ENCODE measurements at places on chromosomes 5 and 9. TPM values are rescaled to one million over a fixed set of nuclear protein-coding genes. Genes with fewer than 3 reads are reported as not detected.
A peak's percentile ranks its signal among the peaks of the same experiment; 100 is the strongest.

The SLC45A2 gene
- polyA plus RNA-seq: 0.22 TPM

The PCDHGB1 gene
- polyA plus RNA-seq: 0.37 TPM

The PCDHGB5 gene
- 0.82 TPM for polyA plus RNA-seq

The CDKN2B-AS1 gene
- not detected for polyA plus RNA-seq

The NDUFB6 gene
- 132 TPM for polyA plus RNA-seq

DNA sequence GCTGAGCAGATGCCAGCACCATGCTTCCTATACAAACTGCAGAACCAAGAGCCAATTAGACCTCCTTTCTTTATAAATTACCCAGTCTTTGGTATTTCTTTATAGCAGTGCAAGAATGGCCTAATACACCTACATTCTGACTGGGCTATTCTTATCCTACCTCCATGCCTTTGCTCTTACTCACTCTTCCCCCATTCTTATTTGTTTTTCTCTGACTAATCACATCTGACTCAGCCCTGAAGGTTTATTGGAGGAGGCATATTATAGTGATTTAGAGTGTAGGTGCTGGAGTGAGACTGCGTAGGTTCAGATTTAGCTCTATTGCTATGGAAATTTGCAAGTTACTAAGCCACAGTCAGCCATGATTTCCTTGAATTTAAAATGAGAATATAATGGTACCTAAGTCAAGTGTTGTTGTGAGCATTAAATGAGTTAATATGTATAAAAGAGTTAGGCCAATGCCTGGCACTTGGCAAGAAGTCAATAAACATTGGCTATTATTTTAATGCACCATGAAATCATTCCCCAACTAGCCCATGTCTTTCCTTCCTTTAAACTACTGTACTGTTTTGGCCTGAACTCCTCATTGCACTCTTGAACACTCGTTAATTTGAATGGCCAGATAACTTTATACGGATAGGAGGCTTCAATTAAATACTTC, 531.2 kb upstream of the ZNF608 start:
- no peak for DNase-seq

DNA sequence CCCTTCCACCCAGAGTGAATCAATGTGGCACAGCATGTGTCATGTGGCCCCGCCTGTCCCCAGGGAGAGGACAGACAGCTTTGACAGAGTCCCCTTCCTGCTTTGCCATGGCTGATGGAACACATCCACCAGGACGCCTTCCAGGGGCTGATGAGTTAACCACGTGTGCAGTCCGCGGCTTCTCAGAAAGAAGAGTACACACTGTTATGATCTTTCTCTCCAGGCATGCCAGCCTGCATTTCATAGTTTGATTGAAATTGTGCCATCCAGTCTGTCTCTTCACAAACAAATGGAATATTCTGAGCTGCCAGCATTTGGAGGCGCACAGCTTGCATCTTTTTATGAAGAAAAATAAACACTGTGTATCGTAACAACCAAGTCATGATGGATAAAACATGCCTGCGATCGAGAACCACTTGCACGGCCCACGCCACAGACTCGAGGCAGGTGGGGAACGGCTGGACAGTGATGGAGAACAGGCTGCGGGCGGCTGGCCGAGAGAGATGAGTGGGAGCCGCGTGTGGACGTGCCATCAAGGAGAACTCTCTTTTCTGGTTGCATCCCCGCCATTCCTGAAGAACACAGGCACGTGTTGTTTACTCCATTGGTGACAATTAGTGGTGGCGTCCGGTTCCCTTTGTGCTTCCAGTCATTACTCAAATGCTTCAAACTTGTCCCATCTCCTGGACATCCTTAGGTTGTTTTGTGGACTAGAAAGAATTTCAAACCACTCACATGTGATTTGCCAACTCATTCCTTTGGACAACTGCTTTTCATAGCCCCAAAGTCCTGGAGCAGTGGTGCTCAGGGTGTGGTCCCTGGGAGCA, 220.2 kb downstream of the AGTPBP1 start:
- no peak for DNase-seq

- peak; percentile 49 for DNase-seq
These were observed 909 bp downstream of the AFF4 start for GRCh38 chr5:132962429-132963021.

DNA sequence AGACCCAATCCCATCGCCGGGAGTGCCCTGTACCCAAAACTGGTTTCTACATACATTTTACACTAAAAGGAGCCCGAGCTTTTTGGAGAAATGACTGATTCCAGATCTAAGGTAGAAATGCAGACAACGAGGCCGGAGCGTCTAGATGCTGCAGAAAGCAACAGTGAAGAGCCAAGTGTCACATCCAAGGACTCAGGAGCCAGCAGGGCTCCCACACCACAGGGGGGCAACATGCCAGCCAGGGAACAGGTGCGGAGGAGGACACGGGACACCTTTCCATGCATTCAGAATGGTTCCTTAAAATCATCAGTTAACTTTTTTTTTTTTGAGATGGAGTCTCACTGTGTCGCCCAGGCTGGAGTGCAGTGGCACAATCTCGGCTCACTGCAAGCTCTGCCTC, 23.1 kb upstream of the NRARP start:
- DNase-seq: no peak

GRCh38 chr5:168474319-168474718, 12.0 kb upstream of the RARS1 start:
- DNase-seq: no peak

DNA sequence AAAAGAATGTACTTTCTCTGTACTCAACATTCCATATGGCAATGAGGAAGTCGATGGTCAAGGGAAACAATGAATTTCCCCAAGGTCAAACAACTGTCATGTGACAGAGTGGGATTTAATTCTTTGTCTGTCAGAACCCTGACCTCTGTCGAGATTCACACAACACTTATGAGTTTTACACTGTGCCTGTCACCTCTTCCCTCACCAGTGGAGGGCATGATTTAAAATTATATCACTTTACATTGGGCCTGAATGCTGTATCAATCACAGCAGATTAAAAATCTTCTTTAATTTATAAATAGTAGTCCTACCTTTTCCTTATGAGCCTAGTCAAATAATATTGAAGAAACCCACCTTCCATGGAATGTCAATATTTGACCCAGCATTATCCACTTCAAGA, 276.7 kb downstream of the CDH10 start:
- DNase-seq: no peak

DNA sequence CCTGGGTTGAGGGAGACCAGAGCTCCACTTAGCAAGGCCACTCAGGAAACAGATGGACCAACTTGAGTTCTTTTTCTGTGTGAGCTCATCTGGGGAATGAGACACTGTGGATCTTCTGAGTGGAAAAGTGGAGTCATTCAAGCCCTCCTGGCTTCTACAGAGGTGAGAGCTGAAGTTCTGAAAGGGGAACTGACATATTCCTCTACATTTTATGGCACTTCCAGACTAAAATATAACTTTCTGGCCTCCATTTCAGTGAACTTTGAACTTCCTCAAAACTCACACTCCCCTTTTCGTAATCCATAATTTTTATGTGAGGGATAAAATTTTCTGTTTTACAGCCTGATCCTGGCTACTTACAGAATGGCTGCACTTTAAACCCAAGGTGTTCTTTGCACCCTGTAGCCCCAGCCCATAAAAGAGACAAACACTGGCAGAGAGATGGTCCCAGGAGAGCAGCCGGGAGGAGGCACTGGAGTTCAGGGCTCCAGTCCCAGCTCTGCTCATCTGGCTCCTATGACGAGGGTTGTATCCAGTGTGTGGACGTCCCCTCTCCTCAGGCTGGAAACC, 10.8 kb downstream of the SPAAR start:
- no peak for DNase-seq

DNA sequence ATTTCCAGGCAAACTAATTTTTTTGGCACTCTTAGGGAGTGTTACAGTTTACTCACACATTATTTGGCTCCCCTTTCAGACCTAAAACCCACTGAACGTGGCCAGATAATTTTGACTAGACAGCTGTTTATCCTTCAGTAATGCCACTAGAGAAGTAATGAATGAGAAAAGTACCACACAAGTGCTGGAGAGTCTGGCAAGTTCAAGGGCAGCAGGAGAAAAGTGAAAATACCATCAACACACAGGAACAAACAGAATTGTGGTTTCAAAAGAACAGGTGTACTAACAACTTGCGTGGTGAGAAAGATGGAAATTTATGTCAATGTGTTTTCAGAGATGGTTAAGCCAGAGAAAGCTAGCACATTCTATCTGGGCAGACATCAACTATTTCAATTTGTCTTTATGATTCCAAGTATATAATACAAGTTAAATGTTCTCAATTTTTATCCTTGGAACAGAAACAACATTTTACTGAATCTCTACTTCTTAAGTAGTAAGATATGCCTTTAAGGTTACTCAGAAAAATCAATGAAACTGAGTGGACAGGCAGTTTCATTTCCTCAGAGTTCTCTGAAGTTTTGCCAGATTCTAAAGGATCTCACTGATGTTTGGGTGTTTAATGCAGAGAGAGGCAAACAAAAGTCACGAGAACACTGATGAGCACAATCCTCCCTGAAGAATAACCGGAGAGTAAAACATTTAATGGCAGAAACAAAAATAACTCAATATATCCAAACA, 91.0 kb downstream of the ARSB start:
- DNase-seq: no peak

DNA sequence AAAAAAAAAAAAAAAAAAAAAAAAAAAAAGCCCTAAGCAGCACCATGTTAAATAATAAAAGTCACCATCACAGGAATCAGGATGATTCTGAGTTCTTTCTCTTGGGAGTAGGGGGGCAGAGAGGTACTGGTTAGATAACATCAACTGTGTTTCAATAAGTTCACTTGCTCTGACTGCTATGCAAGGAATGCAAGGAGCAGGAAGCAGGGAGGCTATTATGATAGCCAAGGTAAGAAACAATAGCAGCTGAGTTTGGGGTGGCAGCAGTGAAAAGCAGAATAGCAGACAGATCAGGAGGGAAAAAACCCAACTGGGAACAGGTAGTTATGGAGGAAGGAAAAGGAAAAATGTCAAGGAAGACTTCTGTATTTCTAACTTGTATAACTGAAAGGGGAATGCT, 8.2 kb downstream of the CEP120 start:
- no peak for DNase-seq

DNA sequence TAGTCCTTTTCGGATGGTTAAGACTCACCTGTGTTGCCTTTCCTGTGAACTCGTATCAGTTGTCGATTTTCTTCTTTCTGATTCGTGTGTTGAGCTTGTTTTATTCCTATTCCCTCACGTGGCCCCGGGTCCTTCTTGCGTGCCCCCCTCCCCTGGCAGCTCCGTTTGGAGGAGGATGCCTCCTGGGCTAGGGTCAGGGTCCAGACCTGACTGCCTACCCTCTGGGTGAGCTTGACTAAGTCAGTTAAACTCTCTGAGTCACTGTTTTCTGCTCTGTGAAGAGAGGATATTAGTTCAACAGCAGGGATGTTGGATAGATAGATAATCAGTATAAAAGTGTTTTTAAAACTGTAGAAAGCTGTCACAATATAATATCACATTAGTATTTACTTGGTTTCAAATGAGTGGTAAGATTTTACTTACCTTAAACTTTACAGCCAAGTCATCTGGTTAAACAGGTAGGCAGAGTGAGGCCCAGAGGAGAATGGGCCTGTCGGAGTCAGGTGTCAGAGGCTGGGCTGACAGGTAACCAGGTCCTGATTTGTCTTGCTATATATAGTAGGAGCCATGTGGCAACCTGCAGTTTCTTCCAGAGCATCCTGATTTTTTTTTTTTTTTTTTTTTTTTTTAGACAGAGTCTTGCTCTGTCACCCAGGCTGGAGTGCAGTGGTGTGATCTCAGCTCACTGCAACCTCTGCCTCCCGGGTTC, 24.2 kb downstream of the PPARGC1B start:
- DNase-seq: no peak

DNA sequence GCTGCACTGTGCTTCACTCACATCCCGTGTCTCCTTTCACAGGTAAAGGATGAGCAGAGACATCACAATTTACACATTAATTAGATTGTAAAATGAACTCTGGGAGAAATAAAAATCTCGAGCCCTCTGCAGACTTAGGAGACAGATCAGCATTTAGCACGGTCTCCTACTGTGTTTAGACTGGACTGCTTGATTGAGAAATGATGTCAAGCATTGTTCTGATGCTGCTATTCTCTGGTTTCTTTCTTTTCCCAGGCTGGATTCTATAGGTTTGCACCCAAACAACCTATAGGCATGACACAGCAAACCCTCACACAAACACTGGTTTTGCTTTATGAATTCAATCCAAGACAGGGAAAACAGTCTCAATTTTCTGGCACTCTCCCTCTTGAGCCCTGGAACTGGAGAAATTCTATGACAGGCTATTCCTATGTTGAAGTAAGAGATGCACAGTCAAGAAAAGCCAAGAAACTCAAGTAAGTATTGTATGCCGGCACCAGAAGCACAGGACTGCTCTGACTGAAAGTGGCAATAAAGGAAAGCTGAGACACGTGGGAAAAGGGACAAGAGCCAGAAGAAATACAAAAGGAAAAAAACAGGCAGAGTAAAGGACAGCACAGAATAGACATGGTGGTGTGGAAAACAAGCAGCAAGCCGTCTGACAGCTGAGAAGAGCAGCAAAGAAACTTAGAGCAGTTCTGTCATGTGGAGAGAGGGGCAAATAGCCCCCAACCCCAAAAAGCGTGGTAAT, 24.8 kb upstream of the ERAP2 start:
- DNase-seq: no peak

DNA sequence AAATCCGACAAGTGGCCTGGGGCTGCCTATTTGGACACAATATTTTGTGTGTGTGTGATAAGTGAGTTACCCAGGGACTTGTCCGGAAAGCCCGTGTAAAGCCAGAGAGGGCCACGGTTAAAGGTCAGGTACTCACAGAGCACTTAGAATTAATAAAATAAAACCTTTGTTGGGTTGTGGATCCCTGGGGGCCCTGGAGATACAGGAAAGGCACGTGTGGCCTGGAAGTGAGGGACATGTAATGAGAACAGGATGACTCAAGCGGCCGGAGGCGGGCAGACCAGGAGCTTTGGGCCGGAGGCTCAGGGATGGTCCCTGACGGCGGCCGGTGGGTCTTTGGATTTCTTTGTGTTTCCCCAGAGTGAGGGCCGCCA, 1.0 kb downstream of the DMRT2 start:
- no peak for DNase-seq

GRCh38 chr9:88391921-88392320, 3.7 kb downstream of the SPIN1 start:
- no peak for DNase-seq

GRCh38 chr5:148491793-148492184, 108.0 kb downstream of the FBXO38 start:
- DNase-seq: no peak

DNA sequence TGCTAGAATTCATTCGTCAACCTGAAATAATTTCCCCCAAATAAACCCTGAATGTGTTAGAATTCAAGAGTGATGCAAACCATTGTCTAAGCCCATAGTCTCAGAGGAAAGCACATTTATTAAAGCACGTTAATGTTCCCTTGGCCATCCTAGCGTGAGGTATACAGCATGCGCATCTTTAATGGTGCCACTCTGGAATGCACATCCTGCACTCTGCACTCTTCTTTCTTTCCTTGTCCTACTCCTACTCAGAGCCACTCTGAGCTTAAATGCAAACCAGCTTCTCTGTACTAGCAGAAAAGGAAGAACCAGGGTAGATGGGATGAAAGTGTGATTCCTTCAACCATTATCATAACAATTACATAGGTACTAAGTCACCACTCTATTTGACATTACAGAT, 50.4 kb downstream of the ARL15 start:
- DNase-seq: no peak

Measured in kidney (tissue), 22 donors.